Large intestine (tissue), 12 donors: ENCODE measurements at places on chromosomes 12 and 14. TPM values are rescaled to one million over a fixed set of nuclear protein-coding genes. Genes with fewer than 3 reads are reported as not detected.

GRCh38 chr12:84756961-84757360 lies 155.6 kb downstream of the SLC6A15 start:
- H3K27me3 ChIP-seq, result no peaks in the 10 kb centered on the region
- no peak overlapping the region for H3K27ac ChIP-seq
- DNase-seq, result no peak
- no peaks in the 10 kb centered on the region for H3K36me3 ChIP-seq
- H3K4me1 ChIP-seq, result no peaks in the 10 kb centered on the region

DNA sequence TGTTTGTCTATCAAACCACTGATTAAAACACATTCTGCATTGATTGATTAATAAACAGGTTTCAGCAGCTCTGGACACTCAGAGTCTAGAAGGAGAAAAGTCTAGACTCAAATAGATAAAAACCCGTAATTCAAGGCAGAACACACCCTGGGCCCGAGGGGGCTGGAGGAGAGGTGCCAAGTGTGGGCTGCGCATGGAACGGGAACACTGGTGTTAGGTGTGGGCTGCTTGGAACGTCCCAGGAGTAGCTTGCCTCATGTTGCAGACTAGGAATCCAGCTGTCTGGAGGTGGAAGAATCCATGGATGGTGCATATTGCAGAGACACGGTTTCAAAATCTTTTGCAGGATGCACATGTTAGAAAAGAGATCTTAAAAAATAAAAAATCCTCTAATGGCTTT lies 223.0 kb downstream of the APAF1 start:
- no peaks in the 10 kb centered on the region for H3K36me3 ChIP-seq
- H3K27me3 ChIP-seq, result peaks cover 5% of the 10 kb centered on the region
- H3K4me1 ChIP-seq, result no peaks in the 10 kb centered on the region
- H3K27ac ChIP-seq, result no peak overlapping the region
- DNase-seq, result no peak

Gene KERA
- 0.22 TPM for polyA plus RNA-seq

- H3K27me3 ChIP-seq, result no peaks in the 10 kb centered on the region
- no peak overlapping the region for H3K27ac ChIP-seq
- no peaks in the 10 kb centered on the region for H3K4me1 ChIP-seq
- DNase-seq, result no peak
- H3K4me3 ChIP-seq, result no peak overlapping the region
- H3K36me3 ChIP-seq, result no peaks in the 10 kb centered on the region
These were observed 6.0 kb downstream of the CCDC60 start for GRCh38 chr12:119340578-119340977.

DNA sequence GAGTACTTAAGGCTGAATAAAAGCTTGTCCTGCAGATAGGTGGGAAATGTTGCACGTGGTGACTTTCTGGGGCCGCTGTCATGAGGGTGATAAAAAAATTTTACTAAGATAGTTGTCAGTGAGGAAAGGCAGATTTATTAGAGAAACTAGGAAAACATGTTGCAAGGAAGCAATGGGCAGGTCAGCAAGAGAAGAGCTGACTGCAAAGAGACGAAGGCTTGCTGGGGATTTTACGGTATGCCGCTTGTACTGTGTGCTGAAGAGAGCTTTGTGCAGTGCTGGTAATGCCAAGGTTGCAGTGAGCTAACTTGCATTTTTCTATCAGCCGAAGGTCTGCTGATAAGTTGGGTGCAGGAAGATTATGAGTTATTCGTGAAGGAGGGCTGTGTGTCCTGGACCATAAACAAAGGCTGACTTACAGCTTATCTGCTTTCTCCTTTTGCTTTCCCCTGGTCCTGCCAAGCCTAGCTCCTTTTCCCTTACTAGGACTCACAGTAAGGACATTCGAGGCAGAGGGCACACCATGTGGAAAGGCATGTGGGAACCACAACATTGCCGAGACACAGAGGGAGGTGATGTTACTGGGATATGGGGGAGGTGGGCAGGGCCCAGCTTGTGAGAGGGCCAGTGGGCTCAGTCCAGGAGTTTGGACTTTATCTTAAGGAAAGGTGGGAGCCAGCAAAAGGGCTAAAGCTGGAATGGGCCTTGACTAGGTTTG lies 7.4 kb upstream of the CCDC88C start:
- H3K4me3 ChIP-seq, result no peak overlapping the region
- peak; percentile 75 for DNase-seq
- H3K4me1 ChIP-seq, result peaks cover 11% of the 10 kb centered on the region
- H3K36me3 ChIP-seq, result no peaks in the 10 kb centered on the region
- H3K27me3 ChIP-seq, result no peaks in the 10 kb centered on the region

Gene CLEC4A
- polyA plus RNA-seq, result 5.3 TPM

Gene RD3L
- polyA plus RNA-seq, result not detected

DNA sequence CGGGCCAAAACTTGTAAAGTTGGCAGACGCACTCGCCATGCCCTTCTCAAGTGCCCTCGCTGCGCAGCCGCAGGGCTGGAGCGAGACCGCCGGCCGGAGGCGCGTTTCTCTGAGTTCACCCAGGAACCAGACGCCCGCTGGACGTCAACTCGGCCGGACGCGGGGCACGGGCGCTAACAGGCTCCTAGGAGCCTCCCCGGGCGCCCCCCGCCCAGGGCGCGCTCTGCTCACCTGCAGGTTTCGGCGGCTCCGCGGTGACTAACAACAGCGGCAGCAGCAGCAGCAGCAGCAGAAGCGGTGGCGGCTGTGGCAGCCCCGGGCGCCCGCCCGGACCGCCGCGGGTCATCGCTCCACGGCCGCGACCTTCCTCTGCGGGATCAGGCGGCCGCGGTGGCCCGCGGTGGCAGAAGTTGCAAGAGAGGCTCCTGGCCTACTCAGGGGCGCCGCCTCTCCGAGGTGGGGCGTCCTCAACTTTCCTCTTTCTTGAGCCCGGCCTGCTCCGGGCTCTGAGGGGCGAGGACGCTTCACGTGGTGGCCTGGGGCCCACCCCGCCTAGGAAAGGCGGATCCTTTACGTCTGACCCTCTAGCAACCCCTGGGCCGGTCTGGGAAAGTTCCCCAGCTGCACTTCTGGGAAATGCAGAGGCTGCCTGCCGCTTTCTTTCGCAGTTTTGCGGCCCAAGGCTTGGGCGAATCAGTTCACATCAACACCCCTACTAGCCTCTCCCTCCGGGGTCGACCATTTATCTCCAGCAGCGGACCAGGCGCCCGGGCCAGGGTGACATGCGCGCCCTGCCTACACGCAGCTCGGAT lies at the start of gene PLBD1:
Gene PLBD1 (minus strand): TSS at position 533 of the 812 bp plus-strand sequence. CDS start 187 bp downstream, at position 346.
- H3K27me3 ChIP-seq, result no peaks in the 10 kb centered on the region
- no peaks in the 10 kb centered on the region for H3K36me3 ChIP-seq
- H3K4me1 ChIP-seq, result peaks cover 8% of the 10 kb centered on the region
